Right ventricle myocardium superior (tissue), 1 donor: ENCODE measurements at places on chromosomes 12 and 14. TPM values are rescaled to one million over a fixed set of nuclear protein-coding genes. Genes with fewer than 3 reads are reported as not detected.

DNA sequence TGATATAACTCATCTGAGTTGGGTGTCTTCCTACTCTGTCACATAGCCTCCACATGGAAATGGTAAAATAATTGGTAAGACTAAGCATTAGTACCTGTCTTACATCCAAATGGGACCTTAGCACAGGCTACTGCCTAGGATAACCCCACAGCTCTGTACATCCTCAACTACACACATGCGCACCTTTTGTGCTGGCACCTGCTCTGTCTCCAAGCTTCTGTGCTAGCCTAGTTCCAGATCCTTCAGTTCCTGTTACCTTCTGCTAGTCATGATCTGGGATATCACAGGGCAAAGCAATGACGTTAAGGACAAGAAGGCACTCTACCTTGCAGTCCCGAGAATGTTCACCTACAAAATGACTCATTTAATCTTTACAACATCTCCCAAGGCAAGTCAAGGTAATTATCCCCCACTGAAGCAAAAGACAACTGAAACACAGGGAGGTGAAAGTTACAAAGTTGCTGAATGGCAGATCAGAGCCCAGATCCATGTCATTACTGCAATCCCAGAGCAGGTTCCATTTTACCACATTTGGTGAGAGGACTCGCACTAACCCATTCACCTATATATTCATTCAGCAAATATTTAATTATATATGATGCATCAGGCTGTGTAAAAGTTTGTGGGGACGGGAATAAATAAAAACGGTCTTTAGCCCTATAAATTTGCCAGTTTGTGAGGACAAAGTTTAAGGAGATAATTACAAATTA, 61.7 kb downstream of the PPM1H start:
- no peak for DNase-seq

DNA sequence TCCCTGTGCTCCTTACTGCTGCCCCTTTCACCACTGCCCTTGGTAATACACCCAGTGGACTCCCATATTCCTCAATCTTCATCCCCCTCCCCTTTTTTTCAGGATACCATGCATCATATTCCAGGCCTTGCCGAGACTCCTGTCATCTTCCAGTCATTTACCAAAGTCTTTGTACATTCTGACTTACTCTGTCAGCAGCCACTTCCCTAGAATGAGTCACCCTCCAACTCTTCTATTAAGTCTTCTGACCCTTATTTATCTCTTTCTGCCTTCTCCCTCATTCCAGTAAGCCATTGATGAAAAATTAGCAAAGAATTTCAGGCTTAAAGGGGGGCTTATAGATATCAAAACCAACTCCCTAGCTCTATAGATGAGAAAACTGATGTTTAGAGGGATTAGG, 128.0 kb downstream of the STXBP6 start:
- DNase-seq: no peak

- no peak for DNase-seq
Observed at GRCh38 chr14:34951286-34951685, 31.5 kb upstream of the SRP54 start.

- no peak for DNase-seq
Observed at GRCh38 chr12:10634427-10634826, 21.0 kb upstream of the MAGOHB start.

DNA sequence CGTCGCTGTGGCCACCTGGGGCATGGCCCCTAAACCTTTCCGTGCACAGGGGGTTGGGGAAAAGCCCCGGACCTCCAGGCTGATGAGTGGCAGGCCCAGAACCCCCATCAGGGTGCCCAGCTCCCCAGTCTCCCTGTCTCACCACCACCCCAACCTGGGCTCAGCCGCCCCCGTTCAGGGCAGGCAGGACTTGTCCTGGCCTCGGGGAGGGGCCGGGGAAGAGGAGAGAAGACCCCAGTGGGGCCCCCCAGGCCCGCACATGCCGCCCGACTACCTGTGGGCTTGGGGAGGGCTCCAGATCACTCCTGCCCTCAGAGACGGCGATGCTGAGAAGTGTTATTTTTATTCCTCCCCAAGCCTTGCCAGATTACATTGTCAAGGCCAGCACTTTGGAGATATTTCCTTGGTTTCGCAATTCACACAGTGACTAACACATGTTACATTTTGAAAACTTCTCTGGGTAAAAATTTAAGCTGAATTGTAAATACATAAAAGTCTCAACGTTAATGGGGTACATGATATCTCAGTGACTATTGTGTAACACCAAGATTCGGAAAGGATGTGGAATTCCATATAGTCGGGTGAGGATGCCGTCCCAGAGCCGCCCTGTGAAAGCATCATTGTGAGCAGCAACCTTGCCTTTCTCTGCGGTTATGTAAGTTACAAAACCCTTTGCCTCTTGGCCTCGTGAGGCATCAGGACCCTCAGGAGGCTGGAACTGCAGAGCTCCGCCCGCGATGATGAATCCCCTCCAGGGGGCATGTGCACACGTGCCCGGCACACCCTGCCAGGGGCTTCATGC, 85.6 kb upstream of the DIO3 start:
- DNase-seq: peak; percentile 53

- DNase-seq: no peak
Observed at GRCh38 chr12:109452489-109452888, 24.6 kb downstream of the KCTD10 start.

DNA sequence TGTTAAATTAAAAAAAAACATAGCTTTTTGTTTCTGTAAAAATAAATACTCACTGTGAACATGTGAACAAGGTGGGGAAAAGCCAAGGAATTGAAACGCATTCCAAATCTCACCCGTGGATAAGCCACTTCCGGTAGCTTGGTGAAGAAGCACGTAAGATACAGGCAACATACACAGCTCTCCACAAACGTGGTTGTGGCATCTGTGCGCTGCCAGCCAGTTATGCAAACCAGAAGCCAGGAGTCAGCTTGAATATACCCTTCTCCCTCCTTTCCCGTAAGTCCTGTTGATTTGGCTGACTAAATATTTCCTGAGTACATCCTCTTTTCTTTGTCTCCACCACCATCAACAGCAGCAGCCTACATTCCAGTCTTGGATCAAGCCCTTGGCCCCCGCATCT, 486.2 kb downstream of the VRK1 start:
- DNase-seq: no peak

SMOC1 gene
- 1.8 TPM for total RNA-seq

GRCh38 chr14:99751539-99752485, 41.4 kb upstream of the EML1 start:
- peak; percentile 41 for DNase-seq

GRCh38 chr12:90124289-90124688, 415.7 kb upstream of the ATP2B1 start:
- no peak for DNase-seq

DNA sequence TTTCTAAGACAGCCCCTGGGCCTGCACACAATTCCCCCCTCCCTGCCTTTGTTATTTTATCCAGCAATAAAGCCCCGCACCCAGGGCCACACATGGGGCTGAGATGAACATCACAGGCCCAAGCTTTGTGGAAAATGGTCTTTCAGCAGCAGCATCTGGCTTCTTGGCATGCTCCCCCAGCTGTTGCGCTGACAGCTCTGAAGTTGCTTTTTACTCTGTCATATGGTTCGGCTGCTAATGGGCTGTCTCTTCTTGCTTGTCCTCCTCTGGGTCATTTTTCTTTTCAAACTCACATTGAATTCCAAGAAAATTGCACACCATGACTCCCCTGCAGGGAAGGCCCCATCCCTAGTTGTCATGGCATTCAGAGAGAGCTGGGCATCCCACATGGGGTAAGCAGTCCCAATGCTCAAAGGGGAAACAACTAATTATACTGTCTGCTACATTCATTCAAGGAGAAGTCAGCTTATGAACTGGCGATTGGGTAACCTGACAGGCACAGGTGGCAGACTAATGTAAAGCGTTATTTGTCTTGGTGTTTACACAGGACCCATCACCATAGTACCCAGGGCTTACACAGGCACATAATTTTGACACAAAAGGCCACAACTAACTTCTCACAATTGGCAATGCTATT, 74.0 kb upstream of the CDKN3 start:
- peak; percentile 64 for DNase-seq

TMTC1 gene
- 29.1 TPM for total RNA-seq

KLHDC1 gene
- 5.9 TPM for total RNA-seq

DNA sequence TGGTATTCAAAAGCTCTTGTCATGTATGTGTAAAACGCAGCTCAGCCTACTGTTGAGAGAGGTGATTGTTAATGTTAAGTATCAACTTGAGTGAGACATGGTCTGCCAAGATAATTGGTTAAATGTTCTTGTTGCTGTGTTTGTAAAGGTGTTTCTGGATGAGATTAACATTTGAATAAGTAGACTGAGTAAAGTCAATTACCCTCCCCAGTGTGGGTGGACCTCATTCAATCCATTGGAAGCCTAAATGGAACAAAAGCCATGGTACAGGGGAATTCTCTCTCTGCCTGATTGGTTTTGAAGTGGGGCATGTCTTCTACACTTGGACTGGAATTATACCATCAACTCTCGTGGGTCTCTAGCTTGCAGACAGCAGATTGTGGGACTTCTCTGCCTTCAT, 63.8 kb upstream of the RERGL start:
- DNase-seq: no peak

DNA sequence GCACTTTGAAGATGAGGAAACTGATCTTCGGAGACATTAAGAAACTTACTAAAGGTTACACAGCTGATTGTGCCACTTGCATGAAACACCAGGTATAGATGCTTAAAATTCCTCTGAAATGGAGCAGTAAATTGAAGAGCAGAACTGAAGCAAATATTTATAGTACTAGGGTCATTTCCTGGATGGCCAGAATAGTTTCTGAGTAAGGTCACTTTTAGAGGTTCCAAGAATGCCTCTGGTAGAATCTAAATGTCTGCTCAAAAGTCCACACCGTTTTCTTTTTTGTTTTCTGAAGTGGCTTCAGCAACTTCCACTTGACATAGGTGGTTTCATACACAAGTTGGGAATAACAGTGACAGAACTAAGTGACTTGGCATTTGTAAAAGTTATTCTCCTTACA, 19.4 kb downstream of the TPH2 start:
- no peak for DNase-seq

GRCh38 chr12:93019212-93019927, 90.3 kb upstream of the EEA1 start:
- no peak for DNase-seq

- DNase-seq: no peak
Observed at GRCh38 chr14:34722723-34723545, 8.5 kb upstream of the CFL2 start.

CELA1 gene
- total RNA-seq: not detected

GRCh38 chr12:58765653-58766512, 154.4 kb downstream of the LRIG3 start:
- DNase-seq: no peak

CLEC6A gene
- total RNA-seq: not detected

GRCh38 chr12:53180931-53181645, 363 bp upstream of the CSAD start:
- DNase-seq: peak; percentile 84

- DNase-seq: no peak
Observed at GRCh38 chr12:5171701-5172100, 128.0 kb downstream of the KCNA5 start.

DNA sequence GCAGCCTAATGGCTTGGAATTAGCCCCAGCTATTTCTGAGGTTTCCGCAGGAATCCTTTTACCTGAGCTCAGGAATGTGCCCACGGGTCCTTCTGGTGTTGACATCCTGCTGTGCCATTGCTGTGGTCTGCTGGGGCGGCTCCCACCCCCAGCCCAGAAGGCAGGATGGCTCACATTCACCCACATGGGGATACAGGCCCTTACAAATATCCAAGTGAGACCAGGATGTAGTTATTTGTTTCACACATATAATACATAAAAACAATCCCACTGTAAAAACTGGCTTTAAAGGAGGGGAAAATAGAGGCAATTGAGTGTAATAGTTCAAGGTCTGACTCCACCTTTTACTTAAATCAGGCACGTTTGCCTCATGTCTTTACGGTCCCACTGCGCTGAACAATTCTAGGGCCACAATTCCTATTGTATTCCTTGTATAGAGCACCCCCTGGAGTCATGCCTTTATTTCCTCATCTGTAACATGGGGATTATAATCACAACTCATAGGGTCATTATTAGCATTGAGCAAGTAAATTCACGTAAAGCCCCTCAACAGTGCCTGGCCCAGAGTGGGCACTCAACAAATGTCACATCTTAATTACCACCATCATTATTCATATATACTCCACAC, 57.2 kb upstream of the FICD start:
- no peak for DNase-seq

- DNase-seq: no peak
Observed at GRCh38 chr12:91874086-91874865, 271.4 kb downstream of the BTG1 start.

DNA sequence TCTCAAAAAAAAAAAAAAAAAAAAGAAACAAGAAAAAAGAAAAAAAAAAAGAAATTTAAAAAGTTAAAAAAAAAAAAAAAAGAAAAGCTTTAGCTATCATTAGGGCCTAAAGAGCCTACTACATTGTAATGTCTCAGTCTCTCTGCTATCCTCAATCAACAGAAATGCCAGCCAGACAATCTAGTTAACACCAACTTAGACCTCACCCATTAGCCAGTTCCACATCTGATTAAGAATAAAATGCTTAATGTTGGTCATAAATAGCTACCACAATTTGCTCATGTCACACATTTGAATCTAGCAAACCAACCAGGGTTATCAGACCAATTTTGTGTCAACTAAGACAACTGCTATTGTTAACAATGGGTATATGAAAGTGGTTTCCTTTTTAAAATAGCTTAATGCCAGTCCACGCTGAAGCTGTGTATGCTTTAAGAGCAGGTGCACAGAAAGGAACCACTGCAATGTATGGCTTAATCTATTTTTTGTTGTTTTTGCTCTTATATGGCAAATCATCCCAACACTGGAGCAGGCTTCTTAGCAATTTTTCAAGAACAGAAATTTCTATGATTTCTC, 45.5 kb upstream of the SELPLG start:
- no peak for DNase-seq

IL22 gene
- not detected for total RNA-seq

GRCh38 chr12:39103552-39104165, 198.3 kb upstream of the CPNE8 start:
- DNase-seq: no peak

- DNase-seq: no peak
Observed at GRCh38 chr12:132813443-132813842, 15.2 kb downstream of the GOLGA3 start.

VDR gene
- total RNA-seq: 0.11 TPM

DDX51 gene
- total RNA-seq: 10.3 TPM

DNA sequence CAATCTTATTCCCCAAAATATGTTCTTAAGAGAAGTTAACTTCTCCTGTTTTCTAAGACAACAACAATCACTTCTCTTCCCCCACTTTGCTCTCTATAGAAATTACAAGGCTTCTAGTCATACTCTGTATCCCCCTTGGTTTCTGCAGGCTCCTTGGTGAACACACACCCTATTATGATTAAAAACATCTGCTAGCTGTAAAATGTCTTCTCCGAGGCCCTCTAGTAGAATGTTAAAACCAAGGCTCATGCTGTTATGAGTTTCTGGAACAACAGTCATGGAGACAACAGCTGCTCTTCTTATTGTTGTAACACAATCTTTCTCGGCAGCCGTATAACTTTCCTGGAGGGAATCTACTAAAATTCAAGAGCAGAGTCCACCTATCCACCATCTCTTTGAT, 397.5 kb upstream of the CCDC196 start:
- no peak for DNase-seq
